ENCODE measurements at places on chromosomes 5 and 9.

DNA sequence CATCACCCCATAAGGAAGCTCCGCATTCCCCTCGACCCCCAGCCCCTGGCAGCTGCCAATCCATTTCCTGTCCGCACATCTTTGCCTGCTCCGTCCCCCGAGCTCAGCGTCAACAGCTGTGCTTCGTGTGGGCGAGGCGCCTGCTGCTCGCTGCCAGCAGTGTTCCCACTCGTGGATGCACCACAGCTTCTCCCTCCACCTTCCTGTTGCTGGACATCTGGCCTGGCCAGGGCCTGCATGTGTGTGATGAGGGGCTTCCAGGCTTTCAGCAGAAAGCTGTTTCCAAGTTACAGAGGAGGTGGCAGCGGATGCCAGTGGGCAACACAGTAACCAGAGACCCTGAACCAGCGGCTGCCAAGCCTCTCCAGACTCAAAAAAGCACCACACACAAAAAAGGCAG lies 86.0 kb downstream of the PRRT1B start:
- no peak for DNase-seq

- no peak for DNase-seq
Observed at GRCh38 chr5:97545886-97546535, 363.0 kb upstream of the RIOK2 start.

DNA sequence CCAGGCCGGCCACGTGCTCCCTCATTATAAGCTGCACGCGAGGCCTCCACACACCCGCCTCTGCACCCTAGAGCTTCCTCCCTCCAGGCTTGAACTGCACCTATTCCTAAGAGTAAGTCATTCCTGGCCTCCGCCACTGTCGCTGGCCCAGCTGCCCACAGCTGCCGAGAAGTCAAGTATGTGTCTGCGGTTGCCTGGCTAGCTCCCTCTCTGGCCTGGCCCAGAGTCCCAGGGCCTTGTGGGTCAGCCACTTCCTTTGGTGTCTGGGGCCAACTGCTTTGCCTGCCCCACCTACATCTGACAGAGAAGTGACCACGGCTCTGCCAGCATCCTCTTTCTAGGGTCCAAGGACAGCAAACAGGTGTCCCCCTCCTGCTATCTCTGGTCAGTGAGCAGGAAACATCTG lies 18.3 kb downstream of the ABO start:
- no peak for DNase-seq

GRCh38 chr9:89154651-89155336 lies 23.8 kb downstream of the SHC3 start:
- no peak for DNase-seq

- no peak for DNase-seq
Observed at GRCh38 chr9:36284226-36284625, 26.0 kb upstream of the GNE start.

GRCh38 chr9:35816708-35817107 lies 1.9 kb upstream of the HINT2 start:
- no peak for DNase-seq

DNA sequence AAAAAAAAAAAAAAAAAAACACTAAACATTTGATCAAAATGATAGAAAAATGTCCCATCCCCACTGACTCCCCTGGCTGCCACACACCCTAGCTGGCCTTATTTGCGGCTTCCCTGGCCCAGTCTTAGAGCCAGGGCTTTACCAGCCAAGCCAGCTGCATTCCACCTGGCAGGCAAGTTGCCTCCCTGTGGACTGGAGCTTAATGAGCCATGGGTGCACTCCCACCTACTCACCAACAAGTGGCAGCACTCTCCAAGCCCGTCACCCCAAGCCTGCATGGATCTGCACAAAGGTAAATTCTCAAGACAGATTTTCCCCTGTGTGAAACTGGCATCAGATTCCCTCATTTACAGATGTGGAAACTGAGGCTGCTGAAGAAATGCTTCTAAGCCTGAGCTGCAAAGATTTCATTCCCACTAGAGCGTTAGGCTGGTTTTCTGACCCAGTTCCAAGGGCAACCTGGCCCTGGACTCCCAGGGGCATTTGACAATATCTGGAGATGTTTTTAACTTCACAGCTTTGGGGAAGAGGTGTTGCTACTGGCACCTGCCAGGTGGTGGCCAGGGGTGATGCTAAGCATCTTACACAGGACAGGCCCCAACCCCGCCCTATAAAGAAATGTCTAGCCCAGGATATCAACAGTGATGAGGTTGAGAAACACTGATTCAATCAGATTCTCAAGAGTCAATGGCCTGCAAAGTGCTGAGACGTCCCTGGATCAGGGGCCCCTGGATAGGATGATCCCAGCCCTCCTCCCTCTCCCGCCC lies 21.9 kb upstream of the VDAC1 start:
- DNase-seq, result peak; percentile 27

DNA sequence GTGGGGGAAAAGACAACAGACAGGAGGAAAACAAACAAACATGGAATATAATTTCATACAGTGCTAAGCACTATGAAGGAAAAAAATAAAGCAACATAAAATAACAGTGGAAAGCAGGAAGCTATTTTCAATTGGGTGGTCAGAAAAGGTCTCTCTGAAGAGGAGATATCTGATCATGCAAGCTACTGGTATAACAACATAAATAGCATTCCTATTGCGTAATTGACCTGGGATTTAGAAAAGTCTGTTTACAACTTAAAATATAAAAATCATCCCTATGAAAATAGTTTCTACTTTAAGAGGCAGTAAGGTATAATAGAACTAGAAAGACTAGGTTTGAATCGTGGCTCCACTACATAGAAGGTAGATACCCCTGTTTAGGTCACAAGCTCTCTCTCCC lies 61.4 kb downstream of the FBXW11 start:
- no peak for DNase-seq

- DNase-seq, result no peak
Observed at GRCh38 chr5:144598451-144599068, 427.9 kb downstream of the KCTD16 start.

DNA sequence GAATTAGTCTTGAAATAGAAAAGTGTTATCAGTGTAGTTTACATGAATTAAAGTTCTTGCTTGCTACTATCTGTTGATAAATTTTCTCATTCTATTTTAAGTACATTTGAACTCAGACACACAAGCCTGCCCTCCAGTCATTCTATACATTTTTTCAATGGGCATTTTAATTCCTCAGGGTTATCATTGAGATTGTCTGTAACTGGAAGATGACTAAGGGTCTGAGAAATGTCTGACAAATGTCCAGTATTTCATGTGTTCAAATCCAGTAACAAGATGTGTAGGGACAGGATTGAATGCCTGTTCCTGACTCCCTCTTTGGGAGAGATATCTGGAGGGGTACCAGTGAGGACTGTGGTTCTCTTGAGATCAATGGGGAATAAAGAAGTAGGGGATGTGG lies 223.9 kb upstream of the ADAMTSL1 start:
- no peak for DNase-seq

- DNase-seq, result no peak
Observed at GRCh38 chr5:15007646-15008045, 136.1 kb upstream of the ANKH start.

- no peak for DNase-seq
Observed at GRCh38 chr5:81171769-81172168, 61.4 kb upstream of the CKMT2 start.

DNA sequence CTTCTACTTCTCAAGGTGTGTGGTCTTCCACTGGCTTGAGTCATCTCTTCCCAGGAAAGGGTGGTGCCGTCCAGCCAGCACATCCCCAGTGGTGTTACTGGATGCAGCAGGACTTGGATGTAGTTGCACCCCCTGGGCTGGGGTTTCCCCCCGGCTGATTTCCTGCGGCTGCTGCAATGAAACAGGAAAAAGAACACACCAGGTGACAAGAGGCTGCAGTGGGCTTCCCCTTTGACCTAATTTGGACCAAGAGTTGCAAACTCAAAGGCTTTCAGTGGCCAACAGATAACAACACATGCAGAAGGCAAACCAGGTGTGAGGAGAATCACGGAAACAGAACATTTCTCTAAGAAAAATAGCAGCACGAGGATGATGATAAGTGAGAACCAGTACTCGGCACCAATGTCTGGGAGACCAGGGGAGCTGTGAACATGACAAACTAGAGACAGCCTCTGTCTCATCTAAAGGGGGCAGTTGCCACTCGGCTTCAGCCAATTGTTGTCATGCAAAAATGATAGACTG lies 83.7 kb downstream of the PDE6A start:
- peak; percentile 44 for DNase-seq

DNA sequence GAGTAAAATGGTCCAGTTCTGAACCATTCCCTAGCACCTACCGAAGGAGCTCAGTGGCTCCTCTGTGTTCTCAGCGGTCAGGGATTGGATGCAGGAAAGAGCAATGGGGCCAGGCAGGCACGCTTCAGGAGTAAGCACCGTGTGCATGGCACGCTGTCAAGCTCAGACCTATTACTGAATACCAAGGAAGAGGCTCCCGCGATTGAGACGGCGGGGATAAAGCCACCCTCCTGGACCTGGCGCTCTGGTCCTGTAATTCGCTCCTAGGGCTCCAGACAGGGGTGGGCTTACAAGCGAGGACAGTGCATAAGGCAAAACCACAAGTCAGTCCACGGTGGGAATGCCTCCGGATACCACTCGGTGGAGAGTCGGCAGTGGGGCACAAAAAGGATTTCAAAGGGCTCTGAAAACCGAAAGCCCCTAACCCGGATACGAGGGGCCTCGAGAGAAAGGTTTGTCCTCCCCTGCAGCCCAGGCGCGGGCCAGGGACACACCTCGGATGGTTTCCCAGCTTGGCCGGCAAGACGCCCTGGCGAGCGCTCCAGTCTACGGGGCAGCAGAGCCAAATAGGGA lies 988 bp downstream of the OXCT1 start:
- peak; percentile 15 for DNase-seq

DNA sequence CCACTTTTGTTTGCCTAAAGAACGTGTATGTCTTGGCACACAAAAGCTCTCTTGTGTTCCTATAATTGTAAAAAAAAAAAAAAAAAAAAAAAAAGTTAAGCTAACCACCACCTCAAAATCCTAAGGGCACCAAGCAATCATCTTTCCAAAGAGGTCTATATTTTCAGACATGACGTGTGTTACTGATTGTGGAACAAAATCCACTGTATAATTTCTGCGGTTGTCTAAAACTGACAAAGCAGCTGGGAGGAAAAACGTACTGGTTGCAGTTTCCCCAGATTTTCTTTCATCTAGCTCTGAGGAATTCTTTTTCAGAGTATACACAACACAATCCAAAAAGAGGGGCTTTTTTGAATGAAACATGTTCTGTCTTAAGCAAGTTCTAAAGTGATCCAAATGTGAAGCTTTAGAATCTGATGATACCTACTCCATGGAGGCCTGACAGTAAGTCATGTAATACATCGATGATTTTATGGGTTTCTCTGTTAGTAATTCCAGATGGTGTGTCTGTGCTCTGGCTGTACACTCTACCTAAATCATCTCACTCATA lies 375.6 kb upstream of the NUDT12 start:
- DNase-seq, result no peak

GRCh38 chr9:129617167-129617566 lies 3.7 kb downstream of the C9orf50 start:
- no peak for DNase-seq

DNA sequence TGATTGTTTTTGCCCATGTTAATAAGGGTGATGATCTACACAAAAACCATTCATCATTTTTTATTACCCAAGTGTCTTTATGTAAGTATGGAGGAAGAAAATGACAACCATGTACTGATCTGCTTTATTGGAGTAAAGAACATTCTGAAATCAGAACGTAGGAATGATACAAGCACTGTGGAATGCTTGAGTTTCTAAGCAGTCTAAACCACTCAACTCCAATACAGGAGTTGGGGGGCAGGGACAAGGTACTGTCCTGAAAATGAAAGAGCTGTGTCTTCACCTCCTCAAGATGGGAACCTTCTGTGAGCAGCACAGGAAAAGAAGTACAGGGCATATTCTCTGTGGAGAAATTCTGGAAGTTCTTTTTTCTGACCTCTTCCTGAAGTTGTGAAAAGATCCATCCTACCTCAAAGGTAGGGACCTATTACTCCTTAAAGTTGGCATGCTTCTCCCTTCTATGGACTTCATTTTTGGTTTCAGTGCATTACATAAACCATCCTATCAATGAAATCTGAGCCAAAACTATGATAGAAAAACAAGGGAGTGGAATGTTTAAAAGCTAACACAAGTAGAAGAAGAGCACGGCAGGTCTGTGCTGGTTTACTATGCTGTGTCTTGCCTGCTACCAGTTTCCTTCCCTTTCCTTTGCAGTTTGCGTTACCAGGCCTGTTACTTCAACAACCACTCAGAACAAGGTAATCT lies 202.6 kb downstream of the SEMA5A start:
- DNase-seq, result no peak

GRCh38 chr5:141835928-141836670 lies 42.1 kb downstream of the PCDH1 start:
- DNase-seq, result no peak

DNA sequence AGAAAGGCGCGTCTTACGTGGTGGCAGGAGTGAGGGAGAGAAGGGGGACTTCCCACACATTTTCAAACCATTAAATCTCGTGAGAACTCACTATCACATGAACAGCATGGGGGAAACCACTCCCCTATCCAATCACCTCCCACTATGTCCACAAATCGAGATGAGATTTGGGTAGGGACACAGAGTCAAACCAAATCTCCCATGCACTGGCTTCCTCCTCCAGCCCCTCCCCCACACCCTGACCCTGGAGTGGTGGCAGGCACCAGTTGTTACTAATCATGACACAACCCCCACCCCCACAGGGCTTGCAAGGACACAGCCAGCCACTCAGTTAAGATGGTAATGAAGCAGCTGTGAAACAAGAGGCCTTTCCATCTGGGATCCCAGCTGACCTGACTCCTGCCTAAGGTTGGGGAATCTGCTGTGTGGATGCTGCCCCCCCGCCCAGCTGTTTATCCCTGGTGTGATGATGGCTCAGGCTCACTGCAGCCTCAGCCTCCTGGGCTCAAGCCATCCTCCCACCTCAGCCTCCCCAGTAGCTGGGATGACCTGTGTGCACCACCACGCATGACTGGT lies 57.1 kb upstream of the FUBP3 start:
- DNase-seq, result no peak

GRCh38 chr9:38421498-38422211 lies 2.6 kb downstream of the IGFBPL1 start:
- DNase-seq, result no peak

- DNase-seq, result no peak
Observed at GRCh38 chr5:141094481-141095262, at the start of gene PCDHB2. TSS of gene PCDHB2 (plus strand) at chr5:141094615. CDS start at chr5:141094791, 176 bp downstream.

- no peak for DNase-seq
Observed at GRCh38 chr5:120151825-120152224, 312.3 kb upstream of the PRR16 start.

- DNase-seq, result no peak
Observed at GRCh38 chr9:129724456-129725190, 28.2 kb downstream of the PTGES start.

GRCh38 chr5:170597872-170598271 lies 94.1 kb downstream of the KCNIP1 start:
- no peak for DNase-seq
